Calu3 (cell line): ENCODE measurements at places on chromosomes 2 and 18. TPM values are rescaled to one million over a fixed set of nuclear protein-coding genes. Genes with fewer than 3 reads are reported as not detected.

Gene NAPG
- total RNA-seq: 35.6 and 45.0 TPM in 2 replicates

Gene STARD6
- total RNA-seq: not detected in 2 replicates

Gene IL1F10
- not detected in 2 replicates for total RNA-seq

Gene CPS1
- 0.80 and 1.1 TPM in 2 replicates for total RNA-seq

Gene TRPM8
- 1.1 and 1.5 TPM in 2 replicates for total RNA-seq

Gene CNGA3
- total RNA-seq: not detected in 2 replicates

Gene ZSWIM2
- total RNA-seq: not detected in 2 replicates

Gene ZBTB7C
- total RNA-seq: not detected in 2 replicates

Gene ATP6V1B1
- total RNA-seq: not detected in 2 replicates

Gene TRMT61B
- 17.0 and 18.1 TPM in 2 replicates for total RNA-seq

- no peaks in the 10 kb centered on the region for H3K27me3 ChIP-seq
- peaks cover 4% of the 10 kb centered on the region for H3K36me3 ChIP-seq
- DNase-seq: no peak
- no peak overlapping the region for H3K27ac ChIP-seq
- no peak overlapping the region for H3K4me3 ChIP-seq
Observed at GRCh38 chr2:47223980-47224379, 68.9 kb upstream of the STPG4 start.

- peak within 1 kb of the TSS; percentile 79 for H3K4me3 ChIP-seq
- peaks cover 64% of the 10 kb centered on the region for H3K36me3 ChIP-seq
- H3K27ac ChIP-seq: peak within 1 kb of the TSS; percentile 99
- no peaks in the 10 kb centered on the region for H3K27me3 ChIP-seq
- peaks cover 35% of the 10 kb centered on the region for H3K4me1 ChIP-seq
- DNase-seq: peak; percentile 98
Observed at GRCh38 chr2:85538507-85539360, at the start of gene MAT2A. Gene MAT2A, plus strand, starts transcription at chr2:85539168. Its CDS starts 120 bp downstream, at chr2:85539288.

GRCh38 chr18:7071600-7071999, 46.0 kb downstream of the LAMA1 start:
- H3K36me3 ChIP-seq: no peaks in the 10 kb centered on the region
- no peak overlapping the region for H3K4me3 ChIP-seq
- no peak overlapping the region for H3K27ac ChIP-seq
- no peak for DNase-seq

GRCh38 chr2:9114458-9114857, 92.2 kb upstream of the ASAP2 start:
- H3K4me3 ChIP-seq: no peak overlapping the region
- no peak overlapping the region for H3K27ac ChIP-seq
- DNase-seq: no peak
- no peaks in the 10 kb centered on the region for H3K27me3 ChIP-seq
- peaks cover 18% of the 10 kb centered on the region for H3K4me1 ChIP-seq

- H3K4me3 ChIP-seq: no peak overlapping the region
- H3K27me3 ChIP-seq: no peaks in the 10 kb centered on the region
- no peak for DNase-seq
- no peak overlapping the region for H3K27ac ChIP-seq
- no peaks in the 10 kb centered on the region for H3K36me3 ChIP-seq
Observed at GRCh38 chr2:141806090-141806489, 324.7 kb downstream of the LRP1B start.

GRCh38 chr2:19670303-19670702, 231.5 kb downstream of the TTC32 start:
- no peaks in the 10 kb centered on the region for H3K27me3 ChIP-seq
- H3K27ac ChIP-seq: no peak overlapping the region
- no peak for DNase-seq
- no peaks in the 10 kb centered on the region for H3K36me3 ChIP-seq
- H3K4me3 ChIP-seq: no peak overlapping the region

DNA sequence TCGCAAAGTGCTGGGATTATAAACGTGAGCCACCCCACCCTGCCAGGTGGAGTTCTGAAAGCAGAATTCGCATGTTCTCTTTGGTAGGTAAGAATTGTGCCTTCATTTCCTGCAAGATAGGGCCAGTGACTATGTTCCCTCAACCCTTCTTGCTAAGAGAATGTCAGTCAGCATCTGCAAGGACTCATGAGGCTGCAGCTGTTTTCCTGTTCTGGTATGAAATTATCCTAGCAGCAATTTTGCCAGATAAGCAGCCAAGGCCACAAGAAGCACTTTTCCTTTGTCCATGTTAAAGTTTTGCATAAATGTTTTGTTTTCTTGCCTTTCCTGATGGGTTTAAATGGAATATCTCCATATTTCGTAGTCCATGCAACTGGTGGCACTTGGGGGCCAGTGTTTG, 6.8 kb upstream of the ARHGAP28 start:
- H3K27me3 ChIP-seq: peaks cover 67% of the 10 kb centered on the region
- no peak overlapping the region for H3K27ac ChIP-seq
- no peaks in the 10 kb centered on the region for H3K36me3 ChIP-seq
- no peak overlapping the region for H3K4me3 ChIP-seq
- H3K4me1 ChIP-seq: no peaks in the 10 kb centered on the region

GRCh38 chr18:28541276-28541930, 364.5 kb upstream of the CDH2 start:
- no peak overlapping the region for H3K4me3 ChIP-seq
- no peaks in the 10 kb centered on the region for H3K36me3 ChIP-seq
- no peak for DNase-seq
- H3K27me3 ChIP-seq: no peaks in the 10 kb centered on the region

DNA sequence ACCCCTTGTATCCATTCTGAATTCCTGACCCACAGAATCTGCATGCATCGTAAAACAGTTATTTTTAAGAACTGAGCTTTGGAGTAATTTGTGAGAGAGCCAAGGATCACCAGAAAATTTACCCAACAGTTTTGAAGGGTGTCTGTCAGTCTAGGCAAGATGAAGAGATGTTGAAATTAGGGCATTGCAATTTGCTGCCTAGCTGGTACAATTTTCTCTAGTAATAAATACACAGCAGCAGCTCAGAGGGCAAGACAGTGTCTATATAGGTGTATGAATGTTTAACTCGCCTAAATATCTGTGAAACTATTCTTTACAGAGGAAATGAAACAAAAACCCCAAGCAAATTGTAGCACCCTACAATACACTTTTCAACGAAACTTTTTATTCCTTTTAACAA, 377.8 kb upstream of the POU3F3 start:
- no peak overlapping the region for H3K4me3 ChIP-seq
- no peaks in the 10 kb centered on the region for H3K36me3 ChIP-seq
- H3K27ac ChIP-seq: no peak overlapping the region
- no peaks in the 10 kb centered on the region for H3K4me1 ChIP-seq

- H3K4me3 ChIP-seq: no peak overlapping the region
- H3K4me1 ChIP-seq: no peaks in the 10 kb centered on the region
- DNase-seq: no peak
- H3K27me3 ChIP-seq: no peaks in the 10 kb centered on the region
- H3K36me3 ChIP-seq: no peaks in the 10 kb centered on the region
Observed at GRCh38 chr18:61530681-61531080, 197.5 kb downstream of the CDH20 start.

- no peak for DNase-seq
- no peak overlapping the region for H3K27ac ChIP-seq
- H3K36me3 ChIP-seq: no peaks in the 10 kb centered on the region
- H3K4me1 ChIP-seq: no peaks in the 10 kb centered on the region
Observed at GRCh38 chr2:40477361-40477760, 25.5 kb upstream of the SLC8A1 start.

DNA sequence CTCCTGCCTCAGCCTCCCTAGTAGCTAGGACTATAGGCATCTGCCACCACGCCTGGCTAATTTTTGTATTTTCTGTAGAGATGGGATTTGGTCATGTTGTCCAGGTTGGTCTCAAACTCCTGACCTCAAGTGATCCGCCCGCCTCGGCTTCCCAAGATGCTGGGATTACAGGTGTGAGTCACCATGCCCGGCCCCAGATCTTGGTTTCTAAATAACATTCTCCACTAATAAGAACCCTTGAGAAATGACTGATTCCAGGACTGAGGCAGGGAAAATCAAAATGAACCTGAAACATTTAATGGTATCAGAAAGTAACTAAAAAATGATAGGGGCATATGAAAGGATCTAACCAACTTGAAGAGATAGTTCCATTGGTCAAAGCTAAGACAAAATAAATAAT, 34.0 kb downstream of the BMPR2 start:
- no peak overlapping the region for H3K27ac ChIP-seq
- no peaks in the 10 kb centered on the region for H3K27me3 ChIP-seq

GRCh38 chr18:35510076-35510651, 12.4 kb upstream of the INO80C start:
- H3K36me3 ChIP-seq: no peaks in the 10 kb centered on the region
- DNase-seq: no peak
- H3K4me1 ChIP-seq: peaks cover 32% of the 10 kb centered on the region
- no peaks in the 10 kb centered on the region for H3K27me3 ChIP-seq
- H3K4me3 ChIP-seq: no peak overlapping the region

GRCh38 chr2:156379071-156379470, 46.5 kb upstream of the NR4A2 start:
- no peaks in the 10 kb centered on the region for H3K36me3 ChIP-seq
- H3K4me1 ChIP-seq: no peaks in the 10 kb centered on the region
- no peak overlapping the region for H3K4me3 ChIP-seq
- no peaks in the 10 kb centered on the region for H3K27me3 ChIP-seq

DNA sequence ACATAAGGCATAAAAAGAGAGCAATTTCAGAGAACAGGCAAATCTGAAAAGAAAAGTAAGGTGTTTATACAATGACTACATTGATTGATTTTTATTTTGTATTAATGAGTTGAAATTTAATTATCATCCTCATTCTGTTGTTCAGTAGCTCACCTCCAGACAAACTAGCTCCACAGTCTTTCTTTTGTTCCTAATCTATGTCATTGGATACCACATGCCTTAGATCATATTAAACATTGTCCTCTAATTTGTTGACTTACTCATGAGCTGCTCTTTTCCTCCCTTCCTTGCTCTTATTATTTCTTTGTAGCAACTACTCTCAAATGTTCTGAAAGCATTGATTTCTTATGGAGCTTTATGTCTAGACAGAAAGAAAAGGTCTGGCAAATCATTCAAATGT, 185.5 kb upstream of the ZSWIM2 start:
- no peak for DNase-seq
- H3K4me3 ChIP-seq: peak overlapping the region; percentile 5
- H3K36me3 ChIP-seq: no peaks in the 10 kb centered on the region
- no peaks in the 10 kb centered on the region for H3K27me3 ChIP-seq
- H3K27ac ChIP-seq: peak overlapping the region; percentile 69

GRCh38 chr2:210224941-210225672, at the start of gene ACADL:
Gene ACADL, minus strand, starts transcription at chr2:210225447. Its CDS starts 184 bp downstream, at chr2:210225263.
- H3K36me3 ChIP-seq: peaks cover 12% of the 10 kb centered on the region
- no peaks in the 10 kb centered on the region for H3K27me3 ChIP-seq
- H3K27ac ChIP-seq: no peak within 1 kb of the TSS

GRCh38 chr2:46297546-46298271, 502 bp downstream of the EPAS1 start:
- H3K27me3 ChIP-seq: no peaks in the 10 kb centered on the region
- DNase-seq: peak; percentile 81
- peak overlapping the region; percentile 95 for H3K4me3 ChIP-seq
- peaks cover 23% of the 10 kb centered on the region for H3K4me1 ChIP-seq
- peak overlapping the region; percentile 11 for H3K27ac ChIP-seq

DNA sequence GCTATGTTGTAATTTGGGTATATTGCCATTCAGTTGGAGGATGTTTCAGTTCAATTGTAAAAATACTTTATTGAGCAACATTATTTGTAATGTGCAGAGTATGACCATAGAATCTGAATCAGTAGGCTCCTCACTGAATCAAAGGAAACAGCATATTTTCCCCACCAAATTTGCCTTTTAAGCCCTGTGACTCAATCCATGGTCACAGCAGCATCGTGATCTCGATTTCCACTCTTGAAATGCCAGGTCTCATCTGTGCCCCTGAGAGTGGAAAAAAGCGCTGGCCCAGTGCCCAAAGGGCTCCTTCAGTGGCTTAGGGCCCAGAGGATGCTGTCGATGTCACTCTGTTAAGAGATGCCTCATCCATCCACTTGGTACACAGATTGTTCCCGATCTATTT, 57.5 kb downstream of the FHOD3 start:
- no peaks in the 10 kb centered on the region for H3K27me3 ChIP-seq
- DNase-seq: no peak
- peaks cover 26% of the 10 kb centered on the region for H3K4me1 ChIP-seq
- H3K27ac ChIP-seq: no peak overlapping the region
- H3K4me3 ChIP-seq: no peak overlapping the region

GRCh38 chr2:10614939-10615338, 74.8 kb downstream of the NOL10 start:
- no peak overlapping the region for H3K27ac ChIP-seq
- no peaks in the 10 kb centered on the region for H3K36me3 ChIP-seq
- H3K27me3 ChIP-seq: no peaks in the 10 kb centered on the region
- no peaks in the 10 kb centered on the region for H3K4me1 ChIP-seq
- DNase-seq: no peak

GRCh38 chr2:157077753-157078350, 179.7 kb upstream of the GALNT5 start:
- H3K36me3 ChIP-seq: no peaks in the 10 kb centered on the region
- H3K27me3 ChIP-seq: no peaks in the 10 kb centered on the region
- H3K4me1 ChIP-seq: no peaks in the 10 kb centered on the region
- H3K4me3 ChIP-seq: no peak overlapping the region
- no peak overlapping the region for H3K27ac ChIP-seq
- DNase-seq: no peak
